GM23338 (cell line): ENCODE measurements at places on chromosomes 1 and 21. TPM values are rescaled to one million over a fixed set of nuclear protein-coding genes. Genes with fewer than 3 reads are reported as not detected.
A peak's percentile ranks its signal among the peaks of the same experiment; 100 is the strongest.

GRCh38 chr1:26627954-26628353 lies 67.9 kb upstream of the ARID1A start:
- no peak overlapping the region for H3K4me3 ChIP-seq
- no peaks in the 10 kb centered on the region for H3K4me1 ChIP-seq
- no peak for DNase-seq
- peaks cover 10% of the 10 kb centered on the region for H3K27me3 ChIP-seq

GRCh38 chr1:2027961-2028583 lies 8.9 kb downstream of the GABRD start:
- no peak for DNase-seq
- no peak overlapping the region for H3K27ac ChIP-seq
- H3K27me3 ChIP-seq = no peaks in the 10 kb centered on the region
- no peak overlapping the region for H3K4me3 ChIP-seq
- H3K4me1 ChIP-seq = no peaks in the 10 kb centered on the region

- no peak overlapping the region for H3K27ac ChIP-seq
- DNase-seq = peak; percentile 43
- H3K27me3 ChIP-seq = peaks cover 48% of the 10 kb centered on the region
- no peaks in the 10 kb centered on the region for H3K36me3 ChIP-seq
These were observed 2.9 kb downstream of the JUN start for GRCh38 chr1:58780836-58781452.

GRCh38 chr21:22342889-22343288 lies 1344.7 kb downstream of the NCAM2 start:
- no peaks in the 10 kb centered on the region for H3K36me3 ChIP-seq
- no peaks in the 10 kb centered on the region for H3K27me3 ChIP-seq
- DNase-seq = no peak
- peaks cover 4% of the 10 kb centered on the region for H3K4me1 ChIP-seq
- no peak overlapping the region for H3K4me3 ChIP-seq

DNA sequence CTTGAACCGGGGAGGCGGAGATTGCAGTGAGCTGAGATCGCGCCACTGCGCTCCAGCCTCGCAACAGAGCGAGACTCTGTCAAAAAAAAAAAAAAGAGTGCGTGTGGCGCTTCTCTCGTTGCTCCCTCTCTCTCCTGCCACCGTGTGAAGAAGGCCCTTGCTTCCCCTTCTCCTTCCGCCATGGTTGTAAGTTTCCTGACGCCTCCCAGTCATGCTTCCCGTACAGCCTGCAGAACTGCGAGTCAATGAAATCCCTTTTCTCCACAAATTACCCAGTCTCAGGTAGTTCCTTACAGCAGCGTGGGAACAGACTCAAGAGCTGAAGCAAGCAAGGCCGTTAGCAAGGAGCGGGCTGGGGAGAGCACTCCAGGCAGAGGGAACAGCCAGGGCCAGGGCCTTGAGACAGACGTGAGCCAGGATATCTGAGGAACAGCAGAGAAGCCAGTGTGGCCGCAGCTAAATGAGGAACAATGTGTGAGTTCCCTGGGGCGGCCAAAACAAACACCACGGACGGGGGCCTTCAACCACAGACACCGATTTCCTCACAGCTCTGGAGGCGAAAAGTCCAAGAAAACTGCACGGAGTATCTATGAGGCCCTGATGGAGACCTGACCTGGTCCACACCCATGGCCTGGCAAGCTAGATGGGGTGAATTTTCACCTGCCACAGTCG lies 54.2 kb upstream of the ETS2 start:
- H3K27ac ChIP-seq = no peak overlapping the region
- DNase-seq = no peak
- no peak overlapping the region for H3K4me3 ChIP-seq

- DNase-seq = peak; percentile 39
- no peaks in the 10 kb centered on the region for H3K36me3 ChIP-seq
- H3K27ac ChIP-seq = no peak overlapping the region
- peaks cover 11% of the 10 kb centered on the region for H3K4me1 ChIP-seq
These were observed 4.4 kb upstream of the RHEX start for GRCh38 chr1:206048582-206048981.

GRCh38 chr1:20322081-20322824 lies 31.6 kb downstream of the VWA5B1 start:
- no peaks in the 10 kb centered on the region for H3K4me1 ChIP-seq
- no peak for DNase-seq
- no peak overlapping the region for H3K4me3 ChIP-seq

GRCh38 chr1:46517932-46518498 lies 28.4 kb downstream of the DMBX1 start:
- H3K4me1 ChIP-seq = peaks cover 47% of the 10 kb centered on the region
- no peak for DNase-seq
- peaks cover 82% of the 10 kb centered on the region for H3K27me3 ChIP-seq
- H3K4me3 ChIP-seq = no peak overlapping the region
- H3K36me3 ChIP-seq = no peaks in the 10 kb centered on the region

DNA sequence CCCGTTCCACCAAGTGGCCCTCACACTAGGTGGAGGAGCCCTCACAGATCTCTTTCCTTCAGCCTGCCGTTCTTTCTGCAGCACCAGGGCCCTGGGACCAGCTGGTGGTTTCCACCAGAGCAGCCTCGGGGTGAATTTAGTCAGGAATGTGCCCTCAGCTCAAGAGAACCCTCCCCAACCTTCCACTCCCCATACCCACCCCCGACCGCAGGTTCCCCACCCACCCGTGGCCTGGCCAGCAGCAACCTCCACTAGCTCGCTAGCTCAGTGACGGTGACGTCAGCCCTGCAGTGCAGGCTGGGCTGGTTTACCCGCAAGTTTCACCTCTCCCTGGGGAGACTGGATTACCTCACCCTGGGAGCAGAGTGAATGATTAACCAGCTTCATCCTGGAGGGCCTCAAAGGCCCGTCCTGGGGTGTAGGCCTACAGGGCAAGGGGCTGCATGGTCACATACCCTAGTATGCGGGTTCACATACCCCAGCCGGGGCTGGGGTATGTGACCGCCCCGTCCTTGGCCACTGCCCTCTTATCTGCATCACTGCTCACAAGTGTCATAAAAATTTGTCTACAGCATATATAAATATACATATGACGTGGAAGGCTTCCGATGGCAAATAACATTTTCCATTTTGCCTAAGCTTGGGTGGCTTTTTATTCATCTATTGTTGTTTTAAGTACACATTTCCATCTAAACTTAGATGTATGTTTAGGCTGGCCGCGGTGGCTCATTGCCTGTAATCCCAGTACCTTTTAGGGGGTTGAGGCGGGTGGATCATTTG lies 24.5 kb downstream of the ELF3 start:
- no peak for DNase-seq
- H3K36me3 ChIP-seq = no peaks in the 10 kb centered on the region
- H3K4me1 ChIP-seq = no peaks in the 10 kb centered on the region

GRCh38 chr1:240107058-240107684 lies 15.5 kb downstream of the FMN2 start:
- H3K27me3 ChIP-seq = no peaks in the 10 kb centered on the region
- no peaks in the 10 kb centered on the region for H3K4me1 ChIP-seq
- DNase-seq = no peak

DNA sequence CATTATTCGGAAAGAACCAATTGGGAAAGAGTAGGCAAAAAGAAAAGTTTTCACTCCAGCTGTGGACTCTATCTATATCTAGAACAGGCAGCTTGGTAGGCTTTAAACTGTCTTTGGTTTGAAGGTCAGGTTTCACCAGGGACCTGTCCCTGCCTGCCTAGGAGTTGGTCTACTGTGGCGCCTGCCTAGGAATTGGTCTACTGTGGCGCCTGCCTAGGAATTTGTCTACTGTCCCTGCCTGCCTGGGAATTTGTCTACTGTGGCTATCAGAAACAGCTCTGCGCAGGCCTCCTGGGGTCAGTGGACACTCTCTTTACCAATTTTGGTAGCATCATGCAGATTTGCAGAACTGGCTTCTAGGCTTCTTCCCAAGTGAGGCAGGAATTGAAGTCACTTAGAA lies 13.8 kb downstream of the USP25 start:
- H3K4me1 ChIP-seq = peaks cover 38% of the 10 kb centered on the region
- no peak overlapping the region for H3K4me3 ChIP-seq
- DNase-seq = no peak
- H3K27me3 ChIP-seq = no peaks in the 10 kb centered on the region
- H3K36me3 ChIP-seq = no peaks in the 10 kb centered on the region

DNA sequence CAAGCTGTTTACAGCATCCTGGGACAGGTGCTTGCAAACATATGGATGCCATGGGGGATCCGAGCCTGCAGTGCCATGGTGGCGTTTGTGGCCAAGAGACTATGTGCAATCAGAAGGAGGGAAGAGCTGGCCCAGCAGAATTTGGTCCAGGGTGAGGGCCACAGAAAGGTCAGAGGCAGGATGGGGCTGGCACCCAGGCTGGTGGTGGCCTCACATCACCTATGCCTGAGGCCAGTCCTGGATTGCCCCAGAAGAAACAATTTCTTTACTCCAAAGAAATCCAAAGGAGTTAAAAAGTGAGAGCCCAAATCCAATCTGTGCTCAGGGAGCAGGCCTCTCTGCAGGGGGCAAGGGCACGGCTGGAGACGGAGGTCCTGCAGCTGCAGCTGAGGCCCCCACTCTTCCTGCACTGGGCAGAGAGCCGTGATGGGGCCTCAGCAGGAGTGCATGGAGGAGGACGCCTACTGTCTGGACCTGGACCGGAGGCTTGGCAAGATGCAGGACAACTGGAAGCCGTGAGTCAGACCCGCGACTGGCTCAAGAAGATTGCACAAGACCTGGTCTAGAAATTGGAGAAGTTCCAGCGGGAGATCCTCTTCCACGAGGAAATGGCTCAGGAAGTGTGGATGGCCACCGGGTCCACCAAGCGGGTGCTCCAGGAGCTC lies 163.5 kb downstream of the RYR2 start:
- H3K36me3 ChIP-seq = no peaks in the 10 kb centered on the region
- no peak overlapping the region for H3K27ac ChIP-seq
- DNase-seq = no peak
- H3K4me1 ChIP-seq = no peaks in the 10 kb centered on the region
- H3K4me3 ChIP-seq = no peak overlapping the region

- H3K4me3 ChIP-seq = no peak overlapping the region
- H3K36me3 ChIP-seq = no peaks in the 10 kb centered on the region
- H3K27me3 ChIP-seq = no peaks in the 10 kb centered on the region
- no peak for DNase-seq
These were observed 30.7 kb downstream of the NTPCR start for GRCh38 chr1:232980986-232981560.

- peak; percentile 40 for DNase-seq
- H3K4me1 ChIP-seq = no peaks in the 10 kb centered on the region
- peak overlapping the region; percentile 16; the same call in 1 of the 2 replicates for H3K27ac ChIP-seq
- H3K36me3 ChIP-seq = peaks cover 71% of the 10 kb centered on the region
- no peaks in the 10 kb centered on the region for H3K27me3 ChIP-seq
These were observed 29.9 kb downstream of the FUBP1 start for GRCh38 chr1:77948841-77949424.

GRCh38 chr1:113129529-113130185 lies 56.7 kb downstream of the LRIG2 start:
- no peaks in the 10 kb centered on the region for H3K27me3 ChIP-seq
- H3K27ac ChIP-seq = peak overlapping the region; percentile 30; the same call in 1 of the 2 replicates
- H3K4me1 ChIP-seq = peaks cover 6% of the 10 kb centered on the region

DNA sequence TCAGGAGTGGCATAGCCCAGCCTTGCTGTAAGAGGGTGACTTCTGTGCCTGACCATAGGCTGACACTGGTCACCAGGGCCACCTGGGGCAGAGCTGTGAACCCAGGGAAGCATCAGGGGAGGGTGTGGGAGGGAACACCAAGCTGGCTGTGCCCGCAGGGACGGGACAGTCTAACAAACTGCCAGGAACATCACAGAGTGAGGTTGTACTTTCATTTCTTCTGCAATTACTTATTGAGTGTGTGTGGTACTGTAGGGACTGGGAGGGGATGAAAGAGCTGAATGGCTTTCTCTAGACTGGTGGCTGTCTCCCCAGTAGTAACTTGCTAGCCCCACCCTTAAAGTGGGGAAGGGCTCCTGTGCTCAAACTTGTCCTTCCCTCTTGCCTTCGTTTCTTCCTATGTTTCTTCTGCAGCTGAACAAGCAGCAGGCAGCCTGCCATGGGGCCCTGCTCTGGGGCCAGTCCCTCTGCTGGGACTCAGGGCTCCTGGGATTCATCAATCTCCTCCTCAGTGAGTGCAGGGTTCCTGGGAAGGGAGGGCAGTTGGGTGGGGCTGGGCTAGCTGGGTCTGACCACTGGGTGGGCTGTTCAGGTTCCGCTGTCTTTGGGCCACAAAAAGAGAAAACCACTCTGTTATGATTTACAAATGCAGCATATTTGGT lies 39.7 kb upstream of the ETV3 start:
- no peaks in the 10 kb centered on the region for H3K27me3 ChIP-seq
- no peak overlapping the region for H3K4me3 ChIP-seq
- H3K36me3 ChIP-seq = no peaks in the 10 kb centered on the region
- no peak overlapping the region for H3K27ac ChIP-seq

DNA sequence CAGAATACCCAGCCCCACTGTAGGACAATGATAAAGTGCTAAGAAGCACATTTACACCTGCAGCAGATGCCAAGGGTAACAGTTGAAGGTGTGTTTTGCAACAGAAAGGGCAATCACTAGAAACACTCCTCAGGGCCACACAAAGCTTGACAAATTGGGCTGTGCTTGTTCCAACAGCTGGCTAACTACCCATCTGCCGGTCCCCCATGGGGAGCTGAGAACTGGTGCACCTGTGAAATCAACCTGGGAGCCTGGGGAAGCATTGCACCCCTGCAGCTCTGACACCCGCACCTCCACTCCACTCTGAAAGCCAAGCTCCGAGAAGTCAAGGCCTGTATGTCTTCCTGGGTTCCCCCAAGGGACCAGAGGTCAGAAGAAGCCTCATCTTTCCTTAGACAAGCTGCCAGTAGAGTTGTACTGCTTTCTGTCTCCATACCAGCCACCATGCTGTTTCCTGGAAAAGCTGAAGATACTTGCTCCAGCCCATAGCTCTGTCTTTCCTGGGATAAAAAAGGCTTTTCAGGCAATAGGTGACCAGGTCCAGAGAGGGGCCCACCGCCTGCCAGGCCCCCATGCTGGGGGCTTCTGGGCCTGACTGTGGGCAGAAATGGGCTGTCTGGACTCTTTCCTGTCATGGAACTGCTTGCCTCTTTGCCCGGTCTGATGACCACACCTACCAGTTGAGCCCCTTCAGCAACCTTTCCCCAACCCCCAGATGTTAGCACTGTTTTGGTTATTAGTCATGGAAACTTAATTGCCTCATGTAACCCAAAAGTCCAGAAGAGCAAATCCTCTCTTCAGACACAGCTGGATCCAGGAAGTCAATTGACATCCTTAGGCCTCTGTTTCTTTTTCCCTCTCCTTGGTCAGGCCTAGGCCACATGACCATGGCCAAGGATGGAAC lies 93.6 kb downstream of the KIF14 start:
- no peaks in the 10 kb centered on the region for H3K27me3 ChIP-seq
- H3K4me1 ChIP-seq = peaks cover 4% of the 10 kb centered on the region
- H3K36me3 ChIP-seq = no peaks in the 10 kb centered on the region
- no peak for DNase-seq
- H3K27ac ChIP-seq = no peak overlapping the region

DNA sequence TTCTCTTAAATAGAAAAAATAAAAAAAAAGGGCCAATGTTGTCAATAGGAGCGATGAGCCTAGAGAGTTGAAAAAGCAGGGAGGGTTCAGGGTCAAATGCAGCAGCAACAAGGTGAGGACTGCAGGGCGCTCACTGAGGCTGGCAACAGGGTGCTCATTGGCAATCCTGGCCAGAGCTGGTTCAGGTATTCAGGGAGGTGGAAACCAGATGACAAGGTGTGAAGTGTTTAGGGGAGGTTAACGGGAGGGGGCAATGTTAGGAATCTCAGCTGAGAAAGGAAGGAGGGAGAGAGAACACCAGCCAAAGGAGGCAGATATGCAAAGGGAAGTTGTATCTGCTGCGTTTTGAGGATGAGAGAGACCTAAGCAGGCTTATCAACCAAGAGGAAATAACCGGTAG lies 129.8 kb upstream of the DAB1 start:
- no peak overlapping the region for H3K4me3 ChIP-seq
- no peaks in the 10 kb centered on the region for H3K27me3 ChIP-seq

Gene KIF26B
- total RNA-seq = 0.19 and 0.76 TPM in 2 replicates

Gene TRIM62
- 16.1 and 18.9 TPM in 2 replicates for total RNA-seq

Gene ATP6V0B
- 112 and 116 TPM in 2 replicates for total RNA-seq

Gene ATP1B1
- total RNA-seq = 48.9 and 51.0 TPM in 2 replicates
